Thymus (tissue), 14 donors: ENCODE measurements at places on chromosomes 1 and 21.
A peak's percentile ranks its signal among the peaks of the same experiment; 100 is the strongest.

DNA sequence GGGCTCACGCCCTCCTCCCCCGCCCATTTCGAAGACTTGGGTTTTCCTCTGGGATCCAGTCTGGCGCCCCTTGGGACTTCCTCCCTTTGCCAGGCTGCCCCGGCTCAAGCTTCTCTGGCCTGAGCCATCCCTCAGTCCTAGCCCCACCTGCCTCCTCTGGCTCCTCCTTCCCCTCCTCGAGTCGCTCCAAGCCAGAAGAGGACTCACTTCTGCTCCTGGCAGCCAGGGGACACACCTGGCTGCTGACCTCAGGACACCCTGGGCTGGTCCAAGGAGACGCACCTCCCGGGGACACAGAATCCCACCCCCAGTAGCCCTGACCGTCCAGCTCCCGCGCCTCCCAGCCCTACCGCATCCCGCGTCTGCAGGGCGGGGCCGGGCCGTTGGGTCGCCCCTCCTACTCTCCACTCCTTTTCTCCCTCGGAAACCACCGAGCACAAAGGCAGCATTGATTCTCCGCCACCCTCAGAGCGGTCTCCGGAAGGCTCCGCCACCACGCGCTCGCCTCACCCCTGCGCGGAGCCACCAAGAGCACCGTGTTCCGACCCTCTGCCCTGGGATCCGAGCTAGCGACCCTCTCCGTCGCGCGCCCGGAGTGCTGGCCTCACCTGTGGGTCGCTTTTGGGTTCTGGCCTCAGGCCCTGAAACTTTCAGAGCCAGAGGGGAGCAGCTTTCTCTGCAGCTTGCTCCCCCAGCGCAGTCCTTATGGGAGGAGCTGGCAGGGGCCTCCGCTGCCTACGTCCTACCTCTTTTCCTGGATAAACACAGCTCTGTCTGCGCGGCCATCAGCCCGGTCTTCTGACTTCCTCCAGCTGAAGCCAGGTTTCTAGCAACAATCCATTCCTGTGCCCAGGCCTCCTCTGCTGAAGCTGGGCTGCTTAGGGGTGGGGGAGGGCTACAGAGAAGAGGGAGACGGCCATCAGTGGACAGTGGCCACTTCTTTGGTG, at the start of gene C2CD4D:
Gene C2CD4D (minus strand): TSS at position 364 of the 947 bp plus-strand sequence. CDS start 831 bp downstream, outside the sequence.
- peak; percentile 83 for DNase-seq

DNA sequence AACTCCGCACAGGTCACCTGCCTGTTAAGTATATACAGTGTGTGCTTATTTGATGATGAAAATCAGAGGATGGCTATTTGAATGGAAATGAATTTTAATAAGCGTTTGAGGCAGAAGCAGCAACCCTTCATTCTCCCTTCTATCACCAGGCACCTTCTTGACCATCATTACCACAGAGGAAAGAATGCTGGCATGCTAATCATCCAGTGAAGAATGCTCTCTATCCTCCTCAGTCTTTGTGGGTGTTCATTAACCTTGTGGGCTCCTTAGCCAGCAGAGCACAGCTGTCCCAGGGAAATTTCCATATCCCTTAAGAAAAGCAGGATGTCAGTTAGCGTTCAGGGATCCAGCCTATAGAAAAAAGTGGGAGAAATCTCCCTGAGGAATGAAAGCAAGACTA, 428.0 kb upstream of the CAMK1G start:
- no peak for DNase-seq

- no peak for DNase-seq
Measured at GRCh38 chr1:170694172-170694926, 30.4 kb downstream of the PRRX1 start.

DNA sequence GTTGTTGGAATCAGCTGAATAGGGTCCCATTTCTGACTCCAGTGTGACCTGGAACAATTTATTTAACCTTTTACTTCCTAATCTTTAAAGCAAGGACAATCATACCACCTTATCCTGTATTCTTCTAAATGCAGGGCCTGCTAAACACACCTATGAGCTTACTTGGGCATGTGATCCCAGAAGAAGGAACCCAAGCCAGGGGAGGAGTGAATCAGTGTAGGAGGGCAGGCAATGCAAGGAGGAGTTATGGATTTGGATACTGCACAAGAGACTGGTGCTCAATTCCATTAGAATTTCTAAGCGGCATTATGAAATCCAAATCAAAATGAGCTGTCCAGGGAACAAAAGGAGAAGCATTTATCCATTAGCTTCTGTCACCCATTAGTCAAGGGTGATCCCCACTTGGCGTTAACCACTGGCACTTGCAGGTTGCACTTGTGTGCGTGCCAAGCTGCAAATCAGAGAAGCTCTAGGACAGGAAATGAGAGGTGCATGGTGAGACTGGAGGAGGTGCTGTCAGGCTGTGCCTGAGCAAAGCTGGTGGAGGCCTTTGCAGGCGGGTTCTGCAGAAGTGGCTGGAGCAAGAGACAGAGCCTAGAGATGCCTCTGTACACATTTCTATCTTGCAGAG, 297.2 kb upstream of the PLXNA2 start:
- DNase-seq = no peak

DNA sequence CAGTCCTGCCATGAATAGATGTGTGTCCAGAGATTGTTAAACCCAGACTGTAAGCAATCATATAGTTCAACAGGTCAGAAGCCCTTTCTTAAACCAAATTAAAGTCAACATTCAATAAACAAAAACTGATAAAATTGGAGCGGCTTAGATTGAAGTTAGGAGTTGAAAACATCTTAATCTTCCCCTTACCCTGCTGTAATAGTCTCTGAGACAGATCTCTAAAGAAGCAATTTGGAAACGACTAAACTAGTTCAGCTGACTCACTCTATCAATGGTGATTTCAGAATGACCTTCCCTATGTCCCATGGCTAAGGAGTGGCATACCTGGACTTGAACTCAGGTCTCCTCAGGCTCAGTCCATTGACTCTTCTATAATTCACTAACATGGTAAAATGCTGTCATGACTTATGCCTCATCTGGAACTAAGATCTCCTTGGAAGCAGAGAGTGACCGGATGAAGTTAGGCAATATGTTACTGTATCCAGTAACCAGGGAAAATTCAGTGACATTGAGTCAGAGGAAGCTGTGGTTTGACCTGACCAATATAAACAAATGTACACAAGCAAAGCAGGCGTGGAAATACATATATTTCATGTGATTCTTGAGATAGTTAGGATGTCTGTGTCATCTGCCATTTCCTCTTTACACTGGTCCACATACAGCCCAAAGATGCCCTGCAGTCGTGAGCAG, 30.1 kb downstream of the SGIP1 start:
- no peak for DNase-seq

DNA sequence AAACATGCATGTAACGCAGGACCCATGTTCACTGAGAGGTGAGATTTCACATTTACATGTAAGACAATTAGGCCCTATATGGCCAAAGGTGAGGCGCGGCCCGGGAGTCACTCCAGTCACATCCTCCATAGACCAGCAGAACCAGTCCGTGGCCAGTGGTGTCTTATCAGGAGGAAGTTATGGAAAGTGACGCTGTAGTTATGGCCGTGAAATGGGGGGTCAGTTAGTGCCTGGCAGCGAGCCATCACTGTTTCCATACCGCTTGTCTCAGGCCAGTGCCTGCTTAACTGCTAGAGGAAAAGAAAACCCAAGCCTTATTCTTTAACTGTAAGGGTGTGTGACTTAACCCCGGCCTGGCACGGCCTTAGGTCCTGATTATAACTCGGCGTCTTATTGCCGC, 6.1 kb downstream of the C1orf159 start:
- DNase-seq = no peak

DNA sequence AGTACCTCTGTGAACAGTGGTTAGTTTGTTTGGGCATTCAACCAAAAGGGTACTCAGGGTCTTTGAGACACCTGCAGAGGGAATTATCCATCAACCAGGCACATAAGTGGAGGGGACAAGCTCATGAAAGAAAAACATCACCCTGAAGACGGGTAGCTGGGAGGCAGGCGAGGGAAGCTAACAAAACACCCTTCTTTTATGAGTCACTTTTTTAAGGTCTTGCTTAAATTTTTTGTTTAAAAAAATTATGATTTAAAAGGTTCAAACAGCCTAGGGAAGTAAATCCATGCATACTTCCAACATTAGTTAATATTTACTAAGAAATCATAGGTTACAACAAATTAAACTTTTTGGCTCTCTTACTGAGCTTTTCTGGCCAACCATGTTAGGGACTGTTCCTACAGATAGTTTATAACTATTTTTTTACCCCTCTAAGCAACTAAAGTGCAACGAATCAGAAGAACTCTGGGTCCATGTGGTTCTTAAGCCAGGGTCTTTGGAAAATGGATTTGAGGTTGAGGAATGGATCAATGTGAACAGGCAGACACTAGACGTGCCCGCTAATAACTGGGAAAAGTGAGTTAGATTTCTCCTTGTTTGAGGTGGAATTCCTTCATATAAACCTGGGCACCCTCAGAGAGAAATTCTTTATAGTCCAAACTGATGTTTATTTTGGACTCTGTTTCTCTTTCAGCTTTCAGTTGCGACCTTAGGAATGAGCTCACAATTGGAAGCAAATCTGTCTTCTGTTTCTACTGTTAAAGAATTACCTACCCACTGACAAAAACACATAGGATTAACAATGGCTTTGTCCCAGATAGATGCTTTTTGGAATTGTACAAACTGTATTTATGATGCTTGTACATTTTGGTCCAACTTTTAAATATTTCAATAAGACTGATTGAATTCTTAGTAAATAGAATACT, 123.0 kb downstream of the LYPLAL1 start:
- DNase-seq = no peak

DNA sequence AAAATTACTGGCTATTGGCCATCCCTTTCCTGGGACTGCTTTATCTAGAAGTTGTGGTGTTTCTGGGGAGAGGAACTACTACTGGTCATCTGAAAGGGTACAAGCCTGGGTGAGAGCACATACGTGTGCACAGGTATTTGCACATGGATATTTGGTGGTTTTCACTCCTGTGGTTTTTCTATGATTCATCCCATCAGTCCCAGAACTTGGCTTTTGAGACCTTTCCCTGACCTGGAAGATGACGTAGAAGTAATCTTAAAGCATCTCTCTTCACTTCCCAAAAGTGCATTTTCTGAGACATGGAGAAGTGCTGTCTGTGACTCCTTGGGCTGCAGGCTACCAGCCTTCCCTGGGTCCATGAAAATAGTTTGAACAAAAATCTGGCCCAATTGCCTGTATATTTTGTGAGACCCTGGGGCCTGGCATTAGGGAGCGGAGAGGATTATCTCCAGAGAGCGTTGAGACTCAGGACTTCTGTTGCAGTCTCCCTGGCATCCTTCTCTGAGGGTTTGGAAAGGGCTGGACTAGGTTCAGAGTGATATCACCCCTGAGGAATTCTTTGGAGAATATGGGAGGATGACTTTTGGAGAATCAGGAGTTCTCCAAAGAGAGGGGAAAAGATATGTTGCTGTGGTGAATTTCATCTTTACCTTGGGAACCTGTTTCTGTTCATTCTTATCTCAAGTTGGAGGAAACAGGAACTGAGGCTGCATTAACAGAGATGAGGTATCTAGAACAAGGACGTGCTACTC, 130.8 kb downstream of the NOS1AP start:
- DNase-seq = no peak

GRCh38 chr1:36920801-36921405, 113.4 kb downstream of the GRIK3 start:
- no peak for DNase-seq

DNA sequence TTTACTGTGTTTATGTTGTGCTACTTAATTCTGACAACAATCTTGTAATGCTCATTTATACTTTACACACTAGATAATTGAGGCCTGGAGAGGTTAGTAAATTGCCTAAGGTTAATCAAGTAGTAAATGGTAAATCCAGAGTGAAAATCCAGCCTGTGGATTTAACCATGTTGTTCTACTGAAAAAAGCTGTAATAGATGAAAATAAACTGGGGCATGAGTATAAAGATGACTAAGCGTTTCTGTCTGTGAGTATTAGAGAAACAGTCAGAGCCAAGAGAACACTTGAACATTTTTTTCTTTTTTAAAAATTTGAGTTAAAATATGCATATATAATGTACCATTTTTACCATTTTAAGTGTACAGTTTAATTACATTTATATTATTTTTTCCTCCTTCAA, 47.9 kb upstream of the LEPR start:
- DNase-seq = no peak

DNA sequence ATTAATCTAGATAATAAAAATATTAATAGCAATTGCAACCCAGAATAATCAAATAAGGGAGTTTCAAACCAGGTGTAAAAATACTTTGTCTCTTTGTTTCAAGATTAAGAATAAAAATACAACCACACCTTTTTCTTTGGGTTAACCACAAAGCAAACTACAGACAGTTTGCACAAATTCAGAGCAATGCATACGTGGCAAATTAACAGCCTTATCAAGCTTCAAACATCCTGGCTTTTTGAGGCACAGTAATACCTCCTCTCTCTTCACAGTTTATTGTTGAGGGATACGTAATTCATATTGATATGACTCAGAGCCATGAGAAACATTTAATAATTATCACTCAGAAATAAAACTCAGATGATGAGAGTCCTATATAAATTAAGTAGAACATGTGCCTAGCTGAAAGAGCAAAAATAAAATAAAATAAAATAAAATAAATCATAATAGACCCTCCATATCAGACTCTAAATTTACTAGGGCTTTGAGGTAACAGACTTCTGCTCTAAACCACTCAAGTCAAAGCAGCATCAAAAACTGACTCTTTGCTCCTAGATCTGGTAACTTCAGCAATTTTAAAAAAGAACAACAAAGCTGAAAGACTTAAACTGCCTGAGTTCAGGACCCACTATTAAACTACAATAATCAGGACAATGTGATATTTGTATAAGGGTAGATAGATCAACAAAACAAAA, 11.4 kb downstream of the EDEM3 start:
- DNase-seq = peak; percentile 32

- no peak for DNase-seq
Measured at GRCh38 chr1:235758931-235759330, 107.8 kb downstream of the LYST start.

- no peak for DNase-seq
Measured at GRCh38 chr1:48611841-48612240, 139.8 kb upstream of the SPATA6 start.

- DNase-seq = no peak
Measured at GRCh38 chr21:33871171-33871570, 44.4 kb downstream of the ATP5PO start.

DNA sequence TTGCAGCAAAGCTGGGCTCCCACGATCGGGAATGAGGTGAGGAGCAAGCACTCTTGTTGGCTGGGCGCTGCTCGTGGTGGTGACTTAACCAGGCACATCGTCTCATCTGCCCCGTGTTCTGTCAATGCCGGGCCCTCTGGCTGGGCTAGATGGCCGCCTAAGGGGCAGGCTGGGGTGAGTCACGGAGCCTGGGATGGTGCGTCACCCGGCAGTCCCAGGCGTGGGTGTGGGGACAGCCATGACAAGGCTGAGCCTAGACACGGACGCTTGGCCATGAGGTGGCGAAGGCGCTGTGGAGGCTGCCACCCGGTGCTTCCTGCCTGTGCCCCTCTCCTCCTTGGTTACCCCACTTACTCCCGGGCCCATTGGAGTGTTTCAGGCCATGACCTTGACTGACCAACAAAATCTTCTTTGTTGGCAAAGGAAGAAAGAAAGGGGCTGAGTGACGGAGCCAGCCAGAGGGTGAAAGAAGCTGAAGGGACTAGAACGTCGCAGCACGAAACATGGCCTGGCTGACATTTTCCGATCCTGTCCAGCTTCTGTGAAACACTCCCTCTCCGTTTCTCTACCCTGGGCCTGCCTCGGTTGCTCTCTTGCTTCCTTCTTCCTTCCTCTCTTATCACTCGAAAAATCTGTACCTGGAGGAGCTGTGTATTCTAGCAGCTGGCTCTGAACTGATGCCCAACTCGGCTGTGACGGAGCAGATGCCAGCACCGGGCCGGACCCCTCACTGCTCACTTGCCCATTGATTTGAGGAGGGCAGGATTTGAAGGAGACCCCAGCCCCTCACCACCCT, 596 bp downstream of the CD247 start:
- peak; percentile 35 for DNase-seq

GRCh38 chr1:35971601-35972000, 40.7 kb downstream of the AGO3 start:
- no peak for DNase-seq

- DNase-seq = no peak
Measured at GRCh38 chr1:182200025-182200812, 138.7 kb upstream of the ZNF648 start.
